NCI-H2029 treated with DMSO at 0.1 percent for 48 hours (cell line): ENCODE measurements at places on chromosomes 6 and 20.

DNA sequence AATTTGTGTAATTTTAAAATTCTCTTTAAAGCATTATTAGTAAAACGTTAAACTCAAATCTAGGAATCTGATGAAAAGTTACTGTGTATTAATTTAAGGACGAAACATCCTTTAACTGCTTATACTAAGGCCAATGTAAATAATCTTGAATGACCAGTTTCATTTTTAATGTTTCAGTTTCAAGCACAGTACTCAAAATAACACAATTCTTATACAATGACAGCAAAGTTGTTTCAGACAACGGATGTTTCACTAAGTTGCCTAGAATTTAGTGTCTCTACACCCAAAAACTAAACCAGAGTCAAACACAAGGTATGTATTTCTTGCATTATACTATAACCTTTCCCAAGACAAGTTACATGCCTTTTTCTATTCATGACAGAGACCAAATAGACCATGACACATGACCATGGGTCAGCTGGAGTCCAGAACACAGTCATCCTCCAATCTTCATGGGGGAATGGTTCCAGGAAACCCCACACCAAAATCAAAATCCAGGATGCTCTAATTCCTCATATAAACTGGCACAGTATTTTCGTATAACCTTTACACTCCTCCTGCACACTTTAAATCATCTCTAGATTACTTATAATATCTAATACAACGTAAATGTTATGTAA is 7.7 kb downstream of the PHIP start:
- no peak for DNase-seq

GRCh38 chr6:142857796-142858555 is 87.0 kb downstream of the HIVEP2 start:
- no peak for DNase-seq

DNA sequence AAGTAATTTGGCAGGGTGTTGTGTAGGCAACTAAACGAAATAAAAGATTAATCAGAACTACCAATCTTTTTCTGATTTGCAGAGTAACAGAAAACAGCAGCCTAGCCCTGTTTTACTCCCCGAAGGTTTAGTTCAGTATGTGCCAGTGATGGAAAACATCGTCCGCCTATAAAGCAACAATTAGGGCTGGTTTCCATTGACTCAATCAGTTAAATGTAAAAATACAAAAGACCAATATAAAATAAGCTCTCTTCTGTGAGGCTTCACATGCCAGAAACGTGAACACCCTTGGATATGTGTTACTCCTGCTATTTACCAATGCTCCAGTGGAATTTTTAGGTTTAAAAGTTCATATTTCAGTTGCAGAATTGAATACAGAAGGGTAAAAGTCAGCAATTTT is 210.5 kb upstream of the RSPO3 start:
- DNase-seq, result no peak

DNA sequence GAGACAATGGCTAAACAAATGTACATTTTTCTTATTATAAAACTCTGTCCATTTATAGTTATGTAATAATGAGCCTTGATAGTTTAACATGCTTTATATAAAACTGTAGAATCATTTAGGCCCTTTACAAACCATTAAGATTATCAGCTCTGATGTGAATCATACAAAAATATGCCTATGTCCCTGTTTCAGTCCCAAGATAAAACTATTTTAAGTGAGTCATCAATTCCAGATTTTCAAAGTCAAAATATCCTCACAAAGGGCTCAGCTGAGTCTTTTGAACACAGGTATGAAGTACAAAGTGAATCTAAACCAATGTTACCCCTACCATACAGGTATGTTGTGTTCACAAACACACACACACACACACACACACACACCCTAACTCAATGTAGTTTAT is 88.0 kb downstream of the PTPRK start:
- DNase-seq, result no peak

GRCh38 chr20:48294196-48294595 is 508.9 kb upstream of the SULF2 start:
- no peak for DNase-seq

- no peak for DNase-seq
Measured at GRCh38 chr6:5412017-5412416, 150.7 kb downstream of the FARS2 start.

DNA sequence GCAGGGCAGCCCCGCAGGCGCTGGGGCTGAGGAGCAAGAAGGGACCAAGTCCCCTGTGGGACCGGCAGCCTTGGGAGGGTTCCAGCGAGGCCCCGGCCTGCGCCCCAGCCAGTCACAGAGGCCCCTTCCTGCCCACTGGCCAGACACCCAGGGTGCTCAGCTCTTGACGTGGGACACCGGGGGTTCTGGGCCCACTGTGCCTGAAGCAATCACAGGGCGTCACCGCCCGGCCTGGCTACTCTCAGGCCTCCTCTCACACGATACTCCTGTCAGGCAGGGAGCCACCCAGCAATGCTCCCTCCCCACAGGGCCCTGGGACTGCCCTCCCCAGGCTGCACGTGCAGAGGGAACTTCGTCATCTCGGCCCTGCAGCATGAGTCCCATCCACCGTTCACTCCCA is 14.5 kb downstream of the TAF4 start:
- no peak for DNase-seq

DNA sequence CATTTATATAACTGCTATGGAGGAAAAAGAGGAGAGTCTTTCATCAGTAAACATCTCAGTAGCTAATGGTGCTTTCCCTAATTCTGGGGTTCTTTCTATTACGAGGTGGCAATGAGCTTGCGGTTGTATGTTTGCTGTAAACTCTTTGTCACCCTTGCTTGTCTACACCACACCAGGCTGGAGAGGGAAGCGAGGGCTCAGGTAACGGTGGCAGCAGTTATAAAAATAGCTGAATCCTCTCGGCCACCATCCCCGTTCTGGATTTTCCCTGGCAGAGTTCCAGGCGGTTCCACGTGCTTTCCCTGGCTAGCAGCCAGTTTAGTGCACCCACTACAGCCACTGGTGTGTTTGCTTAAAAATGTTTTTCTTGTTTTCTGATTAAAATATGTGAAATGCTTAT is 39.0 kb downstream of the MAS1 start:
- peak; percentile 85 for DNase-seq

- no peak for DNase-seq
Measured at GRCh38 chr6:41900861-41901260, 5.7 kb upstream of the USP49 start.

- no peak for DNase-seq
Measured at GRCh38 chr6:44630125-44631028, 242.9 kb downstream of the CDC5L start.

- DNase-seq, result no peak
Measured at GRCh38 chr6:16670183-16670582, 91.1 kb downstream of the ATXN1 start.

- no peak for DNase-seq
Measured at GRCh38 chr20:13778827-13779226, 5.9 kb downstream of the ESF1 start.

DNA sequence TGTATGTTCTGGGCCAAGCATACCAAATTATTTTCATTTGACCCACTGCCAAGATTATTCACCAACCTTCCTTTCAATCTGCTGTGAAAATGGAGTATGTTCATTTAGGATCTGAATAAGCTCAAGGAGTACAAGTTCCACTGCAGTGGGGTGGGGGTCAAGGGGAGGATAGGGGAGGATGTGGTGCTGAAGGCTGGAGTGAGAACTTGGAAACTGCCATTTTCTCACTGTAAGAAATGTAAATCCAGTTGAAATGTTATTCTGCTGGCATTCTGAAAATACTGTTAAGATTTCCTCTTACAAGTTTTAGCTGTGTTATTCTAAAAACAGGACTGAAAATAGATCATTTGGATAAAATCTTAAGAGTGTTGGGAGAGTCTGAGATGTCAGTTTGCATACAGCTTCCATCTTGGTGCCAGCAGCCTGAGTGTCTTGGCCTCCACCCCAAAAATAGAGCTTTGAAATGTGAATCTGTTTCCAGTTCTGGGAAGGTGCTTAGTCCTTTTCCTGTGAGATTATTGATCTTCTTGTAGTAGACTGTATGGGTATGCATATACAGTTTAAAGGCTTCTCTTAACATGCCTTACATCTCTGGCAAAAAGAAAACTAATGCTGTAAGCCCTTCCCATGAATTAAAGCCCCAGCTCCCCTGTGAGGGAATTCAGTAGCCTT is 84.3 kb downstream of the CTNNBL1 start:
- DNase-seq, result no peak

DNA sequence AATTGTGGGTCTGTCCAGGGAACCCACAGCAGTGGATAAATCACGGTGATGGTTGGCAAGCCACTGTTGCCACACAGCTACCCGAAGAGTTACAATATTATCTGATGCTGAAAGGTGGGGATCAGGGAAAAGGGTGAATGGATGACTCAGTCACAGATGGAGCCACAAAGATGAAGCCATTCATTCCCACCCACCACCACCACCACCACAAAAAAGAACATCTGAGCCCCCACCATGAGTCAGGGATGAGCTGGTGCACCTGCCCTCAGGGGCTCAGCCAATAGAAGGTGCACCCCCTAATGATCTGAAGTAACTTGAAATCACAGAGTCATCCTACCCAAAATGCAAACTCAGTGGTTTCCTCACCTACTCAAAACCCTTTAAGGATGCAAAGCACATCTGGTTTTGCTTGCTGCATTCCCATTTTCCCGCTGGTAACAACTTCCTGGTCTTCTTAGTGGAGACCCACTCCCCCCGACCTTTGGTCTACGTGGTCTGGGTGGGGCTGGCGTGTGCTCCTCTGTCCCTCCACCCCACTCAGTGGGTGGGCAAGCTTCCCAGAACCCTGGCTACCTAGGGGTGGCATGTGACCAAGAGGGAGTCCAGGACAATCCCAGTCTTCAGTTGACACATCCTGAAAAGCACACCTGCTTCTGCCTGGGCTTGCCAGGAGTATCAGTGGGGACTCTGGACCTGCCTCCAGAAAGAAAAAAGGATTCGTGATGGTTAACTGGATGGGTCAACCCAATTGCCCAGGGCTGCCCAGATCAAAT is 125.5 kb downstream of the ANKRD60 start:
- DNase-seq, result no peak

DNA sequence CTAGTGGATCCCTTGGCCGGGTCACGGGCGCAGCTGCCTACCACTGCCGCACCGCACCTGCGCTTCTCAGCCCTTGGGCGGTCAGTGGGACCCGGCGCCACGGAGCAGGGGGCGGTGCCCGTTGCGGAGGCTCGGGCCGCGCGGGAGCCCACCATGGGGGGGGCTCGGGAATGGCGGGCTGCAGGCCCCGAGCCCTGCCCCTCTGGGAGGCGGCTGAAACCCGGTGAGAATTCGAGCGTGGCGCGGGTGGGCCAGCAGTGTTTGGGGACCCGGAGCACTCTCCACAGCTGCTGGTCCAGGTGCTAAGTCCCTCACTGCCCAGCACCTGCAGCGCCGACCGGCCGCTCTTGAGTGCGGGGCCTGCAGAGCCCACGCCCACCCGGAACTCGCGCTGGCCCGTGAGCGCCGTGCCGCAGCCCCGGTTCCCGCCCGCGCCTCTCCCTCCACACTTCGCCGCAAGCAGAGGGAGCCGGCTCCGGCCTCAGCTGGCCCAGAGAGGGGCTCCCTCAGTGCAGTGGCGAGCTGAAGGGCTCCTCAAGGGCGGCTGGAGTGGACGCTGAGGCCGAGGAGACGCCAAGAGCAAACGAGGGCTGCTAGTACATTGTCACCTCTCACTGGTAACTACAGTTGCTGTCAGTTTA is 120.5 kb upstream of the TMEM170B start:
- DNase-seq, result no peak

DNA sequence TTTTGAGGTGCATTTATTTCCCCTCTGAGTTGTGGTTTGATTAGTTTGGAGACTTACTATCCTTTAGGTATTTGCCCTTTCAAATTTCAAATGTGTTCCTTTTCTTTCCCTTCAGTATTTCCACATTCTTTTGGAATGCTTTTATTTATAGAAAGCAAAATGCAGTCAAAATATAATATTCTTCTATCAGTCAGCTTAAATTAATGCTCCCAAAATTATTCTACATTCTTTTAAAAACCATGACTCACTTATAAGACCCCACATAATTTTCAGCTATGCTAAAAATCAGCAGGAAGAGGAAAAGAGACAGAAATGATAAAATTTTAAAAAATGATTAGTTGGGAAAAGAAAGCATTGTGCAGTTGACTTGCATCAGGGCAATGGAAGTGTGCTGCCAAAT is 180.0 kb upstream of the SMLR1 start:
- no peak for DNase-seq

DNA sequence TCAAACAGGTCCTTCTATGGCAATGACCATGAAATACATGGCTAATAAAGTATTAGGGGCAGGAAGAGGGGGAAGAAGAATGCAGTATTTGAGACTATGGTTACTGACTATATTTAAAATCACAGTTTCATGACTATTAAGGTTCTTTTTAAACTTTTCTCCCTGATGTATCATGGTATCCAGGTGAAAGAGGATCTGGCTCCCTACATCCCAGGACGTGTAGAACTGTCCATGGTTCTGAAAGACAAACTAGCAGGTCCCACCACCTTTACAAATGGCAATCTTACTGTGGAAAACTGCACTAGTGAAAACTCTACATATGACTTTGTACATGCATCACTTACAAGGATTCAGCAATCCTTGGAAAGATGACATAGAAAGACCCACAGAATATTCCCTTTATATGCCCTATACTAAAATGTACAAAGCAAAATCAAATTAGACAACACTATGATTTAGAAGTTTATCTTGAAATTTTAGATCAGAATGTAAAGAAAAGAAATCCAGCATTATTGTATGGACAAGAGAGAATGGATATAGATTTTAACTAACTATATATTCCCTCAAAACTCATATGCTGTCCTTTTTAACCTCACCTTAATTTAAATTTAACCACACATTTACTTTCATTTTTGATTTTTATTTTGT is 33.5 kb downstream of the RPP21 start:
- DNase-seq, result no peak

DNA sequence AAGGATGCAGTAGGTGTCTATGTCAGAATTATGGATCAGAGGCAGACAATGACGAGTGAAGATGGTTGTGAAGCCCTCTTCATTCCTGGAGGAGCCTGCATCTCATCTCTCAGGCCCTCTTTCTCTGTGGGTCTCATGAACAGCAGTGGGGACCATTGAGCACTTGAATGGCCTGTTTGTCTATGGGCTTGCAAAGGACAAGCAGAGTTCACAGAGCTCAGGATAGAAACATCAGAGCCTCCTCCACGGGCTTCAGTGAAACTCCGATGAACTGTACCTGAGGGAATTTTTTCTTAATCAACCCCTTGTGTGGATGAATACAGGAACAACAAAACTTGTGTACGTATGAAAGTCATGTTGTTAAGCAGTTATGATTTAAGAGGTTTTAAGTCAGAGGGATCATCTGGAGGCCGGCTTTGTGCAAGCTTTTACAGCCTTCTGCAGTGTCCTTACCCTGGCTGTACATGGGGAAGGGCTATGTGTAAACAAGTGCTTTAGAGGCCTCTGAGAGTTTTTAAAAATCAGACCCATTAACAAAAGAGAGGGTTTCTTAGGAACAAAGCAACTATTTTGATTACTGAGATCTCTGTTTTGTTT is 29.7 kb upstream of the PI16 start:
- no peak for DNase-seq

DNA sequence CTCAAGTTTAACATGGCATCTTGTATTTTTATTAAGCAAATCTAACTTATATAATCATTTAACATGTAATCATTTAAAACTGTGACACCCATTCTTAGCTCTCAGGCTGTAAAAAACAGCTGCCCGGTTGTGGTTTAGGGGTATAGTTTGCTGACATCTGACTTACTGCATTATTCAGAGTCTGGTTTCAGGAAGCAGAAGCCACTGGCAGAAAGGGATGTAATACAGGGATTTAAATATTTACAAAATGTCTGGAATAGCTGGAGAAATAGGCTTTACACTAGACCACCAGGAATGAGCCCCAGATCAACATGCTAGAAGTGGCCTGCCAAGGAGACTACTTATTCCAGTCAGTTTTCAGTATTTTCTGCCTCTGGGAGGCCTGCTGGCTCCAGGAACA is 421.1 kb downstream of the CD109 start:
- DNase-seq, result no peak

GRCh38 chr6:82984720-82985119 is 80.9 kb downstream of the UBE3D start:
- DNase-seq, result no peak
